ENCODE measurements at places on chromosomes 7 and 10.

GRCh38 chr10:44470784-44471183 lies 85.9 kb upstream of the CXCL12 start:
- peak; percentile 55 for DNase-seq

- DNase-seq = no peak
Observed at GRCh38 chr10:6083523-6084475, 5.0 kb upstream of the RBM17 start.

- DNase-seq = no peak
Observed at GRCh38 chr10:102040305-102041050, 15.5 kb downstream of the ARMH3 start.

- no peak for DNase-seq
Observed at GRCh38 chr7:76086070-76086469, 38.2 kb downstream of the MDH2 start.

DNA sequence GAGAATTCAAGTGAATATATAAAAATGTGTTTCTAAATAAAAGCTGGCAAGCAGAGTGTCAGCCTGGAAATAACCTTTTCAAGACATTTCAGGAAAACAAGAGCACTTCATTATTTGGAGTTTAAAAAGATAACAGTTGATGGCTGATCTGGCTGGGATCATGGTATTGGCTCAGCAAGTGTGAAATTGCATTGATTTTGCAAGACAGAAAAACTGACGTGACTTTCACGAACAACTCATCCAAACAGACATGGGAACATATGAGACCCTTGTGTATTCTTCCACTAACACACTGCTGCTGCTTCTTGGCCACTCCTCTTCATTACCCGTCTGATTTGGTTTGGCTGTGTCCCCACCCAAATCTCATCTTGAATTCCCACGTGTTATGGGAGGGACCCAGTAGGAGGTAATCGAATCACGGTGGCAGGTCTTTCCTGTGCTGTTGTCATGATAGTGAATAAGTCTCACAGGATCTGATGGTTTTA lies 108.5 kb downstream of the RAB18 start:
- DNase-seq = no peak

DNA sequence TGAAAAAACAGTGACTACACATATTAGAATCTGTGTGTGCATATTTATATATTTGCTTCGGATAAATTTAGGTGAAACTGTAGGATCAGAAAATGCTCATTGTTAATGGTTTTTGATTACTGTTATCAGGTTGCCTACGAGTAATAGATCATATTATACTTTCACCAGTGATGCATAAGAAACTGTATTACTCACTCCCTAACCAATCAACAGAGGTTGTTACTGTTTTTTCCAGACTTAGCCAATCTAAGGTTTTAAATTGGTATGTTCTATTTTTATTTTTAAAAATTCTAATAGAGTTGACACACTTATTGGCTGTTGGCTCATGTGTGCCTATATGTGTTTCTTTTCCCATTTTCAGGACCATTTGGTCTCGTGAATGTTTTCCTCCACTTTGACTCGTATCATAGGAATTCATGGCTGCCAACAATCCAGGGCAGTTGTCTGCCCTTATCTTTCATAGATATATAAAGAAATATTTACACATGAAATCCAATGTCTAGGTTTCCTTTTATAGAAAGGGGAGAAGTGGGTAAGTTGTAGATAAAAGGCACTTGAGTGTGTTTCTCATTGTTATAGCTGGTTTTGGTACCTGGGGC lies 59.2 kb downstream of the ANLN start:
- no peak for DNase-seq

GRCh38 chr10:12709000-12709401 lies 292.5 kb downstream of the CCDC3 start:
- DNase-seq = no peak

GRCh38 chr7:42227936-42228591 lies 8.9 kb downstream of the GLI3 start:
- no peak for DNase-seq

- no peak for DNase-seq
Observed at GRCh38 chr7:119957335-119957734, 315.6 kb upstream of the KCND2 start.

- no peak for DNase-seq
Observed at GRCh38 chr7:92052684-92053083, 81.6 kb downstream of the CYP51A1 start.

DNA sequence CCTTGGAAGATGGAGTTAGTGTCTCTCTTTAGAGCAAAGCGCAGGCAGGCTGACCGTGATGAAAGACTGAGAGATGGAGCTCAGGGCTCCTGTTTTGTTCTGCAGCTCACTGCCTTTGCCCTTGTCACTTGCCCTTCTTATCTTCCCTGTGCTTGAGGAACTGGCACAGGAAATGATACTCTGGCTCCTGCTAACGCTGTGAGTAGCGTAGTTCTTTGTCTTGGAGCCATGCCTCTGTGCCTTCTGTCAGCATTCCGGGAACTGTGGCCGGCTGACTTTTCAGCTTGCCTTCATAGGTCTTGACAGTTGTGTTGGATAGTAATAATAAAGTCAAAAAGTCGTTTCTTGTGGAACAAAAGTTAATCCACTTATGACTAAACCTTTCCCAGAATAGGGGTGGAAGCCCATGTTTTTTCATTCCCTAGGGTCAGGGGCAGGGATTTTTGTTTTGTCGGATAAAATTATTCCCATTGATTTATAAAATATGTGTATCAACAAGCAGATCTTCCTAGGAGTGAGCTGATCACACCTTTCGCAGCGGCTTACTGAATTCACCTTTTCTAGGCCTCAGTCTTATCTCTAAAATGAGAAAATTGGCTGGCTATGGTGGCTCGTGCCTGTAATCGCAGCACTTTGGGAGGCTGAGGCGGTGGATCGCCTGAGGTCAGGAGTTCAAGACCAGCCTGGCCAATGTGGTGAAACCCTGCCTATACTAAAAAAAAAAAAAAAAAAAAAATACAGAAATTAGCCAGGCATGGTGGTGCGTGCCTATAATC lies 16.6 kb upstream of the TMEM236 start:
- DNase-seq = peak; percentile 84

- no peak for DNase-seq
Observed at GRCh38 chr7:112398534-112398933, 51.7 kb upstream of the IFRD1 start.

GRCh38 chr10:132054564-132054963 lies 11.2 kb upstream of the JAKMIP3 start:
- DNase-seq = no peak

- no peak for DNase-seq
Observed at GRCh38 chr10:71575451-71575850, 144.1 kb downstream of the C10orf105 start.

DNA sequence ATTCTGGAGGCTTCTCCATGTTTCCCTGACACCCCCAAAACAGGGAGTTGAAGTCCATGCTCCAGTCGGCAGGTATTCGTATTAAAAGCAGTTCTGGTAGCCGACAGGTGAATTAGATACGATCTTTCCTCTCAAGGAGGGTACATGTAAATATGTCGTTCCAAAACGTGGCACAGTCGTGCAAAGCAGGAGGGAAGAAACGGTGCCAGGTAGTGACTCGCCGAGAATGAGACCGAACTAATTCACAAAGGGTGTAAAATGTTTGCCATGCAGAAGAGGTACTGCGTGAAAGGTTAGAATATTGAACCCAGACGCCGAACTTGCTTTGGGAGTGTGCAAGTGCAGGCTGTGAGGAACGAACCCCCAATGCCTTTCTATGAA lies 483 bp downstream of the EDRF1 start:
- DNase-seq = no peak

DNA sequence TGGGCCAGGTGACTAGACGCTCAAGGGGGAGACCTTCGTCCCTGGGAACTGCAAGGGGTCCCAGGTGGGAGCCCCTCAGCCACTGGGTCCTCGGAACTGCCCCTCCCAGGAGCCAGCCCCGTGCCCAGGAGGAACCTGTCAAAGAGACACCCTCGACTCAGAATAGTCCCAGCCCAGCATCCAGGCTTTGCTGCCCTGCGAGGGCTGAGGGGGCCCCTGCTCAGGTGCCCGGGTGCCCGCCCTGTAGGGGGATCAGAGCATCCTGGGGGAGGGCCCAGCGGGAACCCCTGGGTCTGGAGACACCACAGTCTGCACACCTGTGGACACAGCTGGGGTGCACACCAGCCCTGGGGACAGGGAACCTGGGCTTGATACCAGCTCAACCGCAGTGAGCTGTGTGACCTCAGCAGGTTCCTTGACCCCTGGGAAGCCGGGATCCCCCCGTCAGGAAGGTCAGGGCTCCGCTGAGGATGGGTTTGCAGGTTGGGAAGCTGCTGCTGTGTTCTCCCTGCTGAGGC lies 407 bp downstream of the ELN start:
- DNase-seq = no peak

- DNase-seq = no peak
Observed at GRCh38 chr10:15860692-15861201, 440 bp upstream of the MINDY3 start.

- DNase-seq = no peak
Observed at GRCh38 chr7:17617380-17617779, 318.9 kb downstream of the AHR start.

GRCh38 chr7:91519241-91520158 lies 255.3 kb downstream of the FZD1 start:
- no peak for DNase-seq

DNA sequence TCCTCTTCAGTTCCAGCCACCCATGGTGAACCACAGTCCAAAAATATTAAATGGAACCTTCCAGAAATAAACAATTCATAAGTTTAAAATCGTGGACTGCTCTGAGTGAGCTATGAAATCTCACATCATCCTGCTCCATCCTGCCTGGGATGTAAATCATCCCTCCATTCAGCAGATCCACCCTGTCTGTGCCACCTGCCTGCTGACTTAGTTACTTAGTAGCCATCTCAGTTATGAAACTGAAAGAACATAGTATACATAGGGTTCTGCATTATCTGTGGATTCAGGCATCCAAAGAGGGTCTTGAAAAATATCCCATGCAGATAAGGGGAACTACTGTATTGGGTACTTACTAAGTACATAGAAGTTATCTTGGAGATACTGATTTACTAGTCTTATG lies 89.0 kb downstream of the ST8SIA6 start:
- DNase-seq = no peak

DNA sequence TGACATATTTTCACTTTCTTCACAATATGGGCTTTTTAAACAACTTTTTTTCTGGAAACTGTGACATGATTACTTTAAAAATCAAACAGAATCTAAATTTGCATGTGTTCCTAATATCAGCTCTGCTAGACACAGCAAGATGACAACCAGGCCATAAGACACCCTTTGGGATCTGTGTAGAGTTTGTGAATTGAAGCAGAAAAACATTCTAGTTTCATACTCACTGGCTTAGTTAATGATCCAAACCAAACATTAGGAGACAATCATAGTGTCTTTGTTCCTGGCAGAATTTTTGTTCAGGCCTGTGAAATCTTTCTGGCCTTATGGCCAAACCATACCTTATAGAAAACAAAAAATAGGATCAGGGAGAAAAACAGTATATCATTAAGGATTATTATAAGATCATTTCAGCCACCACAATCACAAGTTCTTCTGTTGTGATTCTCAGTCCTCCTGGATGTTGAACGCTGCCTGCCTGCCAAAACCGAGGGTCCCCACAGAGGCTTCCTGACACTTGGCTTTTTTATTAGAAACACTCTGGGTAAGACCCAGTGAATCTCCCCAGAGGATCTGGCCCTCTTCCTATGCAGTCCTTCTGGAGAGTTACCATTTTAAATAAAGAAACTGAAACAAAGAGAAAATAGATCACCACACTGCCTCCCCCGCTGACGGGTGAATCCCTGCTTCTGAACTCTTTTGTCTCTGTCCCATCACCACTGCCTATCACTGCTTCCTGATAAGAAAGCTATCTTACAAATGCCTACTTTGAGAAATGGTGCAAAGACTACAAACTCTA lies 79.2 kb upstream of the PPP1R3C start:
- peak; percentile 44 for DNase-seq

DNA sequence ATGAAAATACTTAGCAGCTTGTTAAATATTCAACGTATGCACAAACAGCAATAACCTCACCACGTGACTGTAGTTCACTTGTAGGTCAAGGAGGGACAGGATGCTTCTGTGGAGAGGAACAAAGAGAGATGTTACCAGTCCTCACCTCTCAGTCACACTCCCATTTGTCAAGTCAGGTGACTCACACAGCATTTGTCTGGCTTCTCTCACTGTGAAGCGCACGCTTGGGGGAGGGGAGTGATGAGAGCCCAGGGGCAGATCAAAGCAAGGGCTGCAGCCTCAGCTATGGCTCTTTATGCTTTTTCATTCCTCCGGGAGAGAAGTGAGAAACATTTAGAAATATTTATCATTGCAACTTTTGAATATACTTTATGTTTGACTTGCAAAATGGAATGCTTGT lies 2.9 kb upstream of the RBM20 start:
- DNase-seq = no peak

DNA sequence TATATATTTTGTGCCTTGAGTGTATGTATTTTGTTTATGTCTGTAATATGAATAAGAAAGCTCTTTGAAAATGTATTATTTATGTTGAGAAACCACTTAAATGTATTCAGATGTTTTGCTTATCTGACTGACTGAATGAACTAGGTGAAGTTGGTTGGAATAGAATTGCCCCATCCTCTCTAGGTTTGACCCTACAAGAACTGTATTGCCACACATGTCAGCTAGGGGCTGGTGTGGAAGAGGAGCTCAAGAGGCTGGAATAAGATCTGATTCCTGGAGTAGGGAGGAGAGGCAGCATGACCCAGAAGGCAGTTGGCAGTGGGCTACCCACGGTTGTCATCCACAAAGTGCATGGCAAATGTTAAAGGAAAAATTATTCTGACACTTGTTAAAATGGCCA lies 9.1 kb downstream of the SSMEM1 start:
- no peak for DNase-seq
